Cardiac atrium fibroblast (primary cell): ENCODE measurements at places on chromosomes 1 and 21. TPM values are rescaled to one million over a fixed set of nuclear protein-coding genes. Genes with fewer than 3 reads are reported as not detected.

Gene ZP4
- total RNA-seq: not detected in 2 replicates

Gene PADI2
- not detected in 2 replicates for total RNA-seq

Gene FNDC10
- 10.8 and 14.9 TPM in 2 replicates for total RNA-seq

Gene CD84
- total RNA-seq: not detected in 2 replicates

Gene LHX4
- not detected in 2 replicates for total RNA-seq

Gene CCT3
- total RNA-seq: 254 and 318 TPM in 2 replicates

Gene TFF3
- 0.54 TPM in 1 of 2 replicates, not detected in the other for total RNA-seq

Gene GJA9
- total RNA-seq: not detected in 2 replicates

Gene SLC30A1
- 13.4 and 29.6 TPM in 2 replicates for total RNA-seq

Gene MSTO1
- total RNA-seq: 12.2 and 12.5 TPM in 2 replicates

Gene MROH9
- not detected in 2 replicates for total RNA-seq

Gene AQP10
- not detected in 2 replicates for total RNA-seq

Gene CCDC24
- 2.5 and 3.9 TPM in 2 replicates for total RNA-seq

Gene ERICH3
- total RNA-seq: not detected in 2 replicates

Gene FMO4
- total RNA-seq: 13.2 and 13.4 TPM in 2 replicates

Gene MYOM3
- total RNA-seq: not detected in 2 replicates

Gene PLA2G2C
- total RNA-seq: not detected in 2 replicates

Gene ITGB2
- 0.16 TPM in 1 of 2 replicates, not detected in the other for total RNA-seq

Gene CDCP2
- total RNA-seq: not detected in 2 replicates

Gene BRDT
- total RNA-seq: not detected in 2 replicates

Gene TAF5L
- total RNA-seq: 11.7 and 15.2 TPM in 2 replicates

Gene KIF2C
- total RNA-seq: 6.1 and 10.4 TPM in 2 replicates

Gene AKR1A1
- total RNA-seq: 78.5 and 85.9 TPM in 2 replicates

Gene EFNA3
- 0.90 and 2.8 TPM in 2 replicates for total RNA-seq

Gene KLF18
- total RNA-seq: not detected in 2 replicates

Gene AGMAT
- 0.16 and 0.36 TPM in 2 replicates for total RNA-seq

Gene ADGRB2
- total RNA-seq: 2.5 and 3.9 TPM in 2 replicates

Gene LAX1
- not detected in 2 replicates for total RNA-seq

Gene UQCRHL
- total RNA-seq: 1.9 and 2.7 TPM in 2 replicates

Gene AKNAD1
- total RNA-seq: not detected in 2 replicates

Gene C1QB
- total RNA-seq: not detected in 2 replicates

Gene TMCC2
- total RNA-seq: 0.18 and 1.1 TPM in 2 replicates

Gene TNFSF4
- 2.2 and 5.3 TPM in 2 replicates for total RNA-seq

Gene PRELP
- 0.18 and 0.65 TPM in 2 replicates for total RNA-seq

Gene HOOK1
- not detected in 2 replicates for total RNA-seq

Gene LINGO4
- total RNA-seq: not detected in 2 replicates

Gene CYP4Z1
- not detected in 2 replicates for total RNA-seq

Gene IVL
- total RNA-seq: not detected in 2 replicates

Gene PTPRC
- total RNA-seq: not detected in 2 replicates

Gene KCNN3
- under 0.01 and 0.16 TPM in 2 replicates for total RNA-seq

Gene NBPF6
- under 0.01 TPM in 1 of 2 replicates, not detected in the other for total RNA-seq

Gene CHRM3
- under 0.01 TPM in 1 of 2 replicates, not detected in the other for total RNA-seq

Gene SOX13
- 6.0 and 10.8 TPM in 2 replicates for total RNA-seq

Gene C1QA
- not detected in 2 replicates for total RNA-seq

Gene FAAP20
- 27.3 and 39.7 TPM in 2 replicates for total RNA-seq

Gene ALPL
- 11.3 and 12.3 TPM in 2 replicates for total RNA-seq

Gene RRP1B
- 12.6 and 16.8 TPM in 2 replicates for total RNA-seq

Gene GFI1
- 0.72 TPM in 1 of 2 replicates, not detected in the other for total RNA-seq

Gene LAMTOR5
- 139 and 153 TPM in 2 replicates for total RNA-seq

Gene NUP210L
- total RNA-seq: not detected in 2 replicates

Gene GAS5
- total RNA-seq: 467 and 490 TPM in 2 replicates

Gene INAVA
- total RNA-seq: not detected in 2 replicates

Gene CD1D
- 9.7 and 11.0 TPM in 2 replicates for total RNA-seq

Gene IRF6
- 0.32 TPM in 1 of 2 replicates, not detected in the other for total RNA-seq

Gene GPA33
- not detected in 2 replicates for total RNA-seq

Gene TTC22
- not detected in 2 replicates for total RNA-seq

Gene FAM72A
- total RNA-seq: 0.81 and 7.4 TPM in 2 replicates

Gene CYB561D1
- 6.5 and 7.8 TPM in 2 replicates for total RNA-seq

Gene SYT11
- 6.0 and 9.6 TPM in 2 replicates for total RNA-seq
